Ovary (tissue), 10 donors: ENCODE measurements at places on chromosomes 13 and 19. TPM values are rescaled to one million over a fixed set of nuclear protein-coding genes. Genes with fewer than 3 reads are reported as not detected.

The SBK2 gene
- 0.20 TPM for total RNA-seq

DNA sequence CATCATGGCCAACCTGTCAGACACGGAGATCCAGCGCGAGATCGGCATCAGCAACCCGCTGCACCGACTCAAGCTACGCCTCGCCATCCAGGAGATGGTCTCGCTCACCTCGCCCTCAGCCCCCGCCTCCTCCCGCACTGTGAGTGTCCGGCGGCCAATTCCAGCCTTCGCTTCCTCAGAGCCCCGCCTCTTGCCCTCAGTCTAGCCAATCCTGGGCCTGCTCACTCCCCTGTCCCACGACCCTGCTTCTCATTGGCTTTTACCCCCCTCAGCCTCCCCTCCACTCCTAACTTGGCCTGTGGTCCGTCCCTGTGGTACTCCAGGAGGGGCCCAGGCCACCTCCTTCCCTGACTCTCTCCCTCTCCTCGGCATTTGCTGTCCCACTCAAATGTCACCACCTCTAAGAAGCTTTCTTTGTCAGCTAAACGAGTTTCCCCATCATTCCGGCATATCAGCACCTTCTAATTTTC lies 12.3 kb downstream of the HRC start:
- peak; percentile 64 for DNase-seq

DNA sequence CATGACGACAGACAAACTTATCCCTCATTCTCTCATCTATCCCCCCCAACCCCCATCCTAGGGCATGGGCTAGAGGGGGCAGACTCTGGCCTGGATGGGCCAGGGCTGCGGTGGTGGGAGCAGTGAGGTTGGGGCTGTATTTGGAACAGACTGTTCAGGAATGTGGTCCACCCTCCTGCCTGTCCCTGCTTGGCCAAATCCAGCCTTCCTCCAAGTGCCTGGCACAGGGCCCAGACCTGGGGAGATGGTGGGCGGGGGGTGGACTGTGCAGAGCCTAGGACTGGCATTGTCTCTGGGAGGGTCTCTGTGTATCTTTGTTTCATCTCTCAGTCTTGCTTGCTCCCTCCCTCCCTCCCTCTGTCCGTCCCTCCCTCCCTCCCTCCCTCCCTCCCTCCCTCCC lies 14.2 kb downstream of the EGLN2 start:
- DNase-seq: peak; percentile 68

DNA sequence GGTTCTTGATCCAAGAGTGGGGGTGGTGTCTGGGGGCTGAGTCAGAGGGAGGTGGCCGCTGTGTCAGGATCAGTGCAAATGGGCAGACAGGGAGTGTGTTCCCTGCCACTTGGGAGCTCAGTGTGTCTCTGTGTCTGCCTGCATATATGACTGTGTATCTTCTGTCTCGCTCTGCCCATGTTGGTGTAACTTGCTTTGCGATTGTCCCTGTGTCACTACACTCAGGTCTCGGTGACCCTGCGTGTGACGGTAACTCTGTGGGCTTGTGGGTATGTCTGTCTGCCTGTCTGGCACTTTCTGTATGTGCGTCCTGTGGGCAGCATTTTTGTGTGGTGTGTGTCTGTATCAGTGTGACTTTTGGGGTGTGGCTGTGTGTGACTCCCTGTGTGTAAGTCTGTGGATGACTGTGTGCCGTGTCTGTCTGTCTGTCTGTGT lies 8.2 kb upstream of the ERFL start:
- no peak for DNase-seq

The CEACAM16 gene
- not detected for total RNA-seq

- DNase-seq: no peak
Measured at GRCh38 chr13:45850027-45850613, 1.4 kb downstream of the SIAH3 start.

DNA sequence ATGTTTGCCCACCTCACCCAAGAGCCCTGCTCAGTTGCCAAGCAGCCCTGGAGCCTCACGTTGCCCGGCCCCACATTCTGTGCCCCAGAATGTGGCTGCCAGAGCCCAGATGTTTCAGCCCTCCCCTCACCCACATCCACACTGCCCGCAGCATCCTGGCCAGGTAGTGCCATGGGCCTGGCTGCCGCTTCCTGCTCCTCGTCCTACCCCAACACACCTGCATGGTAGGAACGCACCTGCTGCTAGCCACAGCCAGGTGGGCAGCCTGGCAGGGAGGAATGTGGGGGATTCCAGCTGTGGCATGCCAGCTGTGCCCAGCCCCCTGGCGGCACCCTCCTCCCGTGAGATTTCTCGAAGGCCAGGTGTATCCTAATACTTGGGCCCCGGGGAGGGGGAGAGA lies 7.5 kb upstream of the NFIX start:
- no peak for DNase-seq

The TMEM59L gene
- total RNA-seq: not detected

GRCh38 chr13:47564041-47564440 lies 437.0 kb downstream of the SUCLA2 start:
- DNase-seq: no peak

The LGALS4 gene
- 7.4 TPM for total RNA-seq

The LRRC25 gene
- 4.4 TPM for total RNA-seq

DNA sequence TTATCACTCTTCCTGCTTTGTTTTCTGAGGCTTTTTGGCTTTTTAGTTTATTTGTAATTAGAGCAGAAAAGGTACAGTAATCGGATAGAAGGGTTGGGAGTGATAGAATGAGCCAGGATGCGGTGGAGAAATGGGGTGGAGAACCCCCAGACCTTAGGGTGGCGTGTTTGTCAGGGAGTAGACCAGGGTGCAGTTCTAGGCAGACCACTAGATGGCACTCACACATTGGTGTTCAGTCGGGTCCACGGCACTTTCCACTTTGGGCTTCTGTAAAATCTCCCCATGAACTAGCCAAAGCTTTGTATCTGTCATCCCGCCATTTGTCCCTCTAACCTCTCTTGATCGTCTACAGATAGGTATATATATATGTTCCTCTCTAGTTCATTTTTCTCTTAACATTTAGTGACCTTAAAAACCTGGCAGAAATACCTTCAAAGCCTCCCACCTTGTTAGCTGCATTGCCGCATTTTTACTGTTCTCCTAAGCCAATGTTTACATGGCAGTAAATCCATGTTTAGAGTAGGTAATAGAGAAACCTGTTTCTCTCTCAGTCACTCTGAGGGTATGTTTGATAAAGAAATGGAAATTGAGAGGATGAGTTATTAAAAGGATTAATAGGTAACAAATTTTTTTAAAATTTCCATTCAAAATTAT lies 154.9 kb downstream of the TM9SF2 start:
- peak; percentile 75 for DNase-seq

DNA sequence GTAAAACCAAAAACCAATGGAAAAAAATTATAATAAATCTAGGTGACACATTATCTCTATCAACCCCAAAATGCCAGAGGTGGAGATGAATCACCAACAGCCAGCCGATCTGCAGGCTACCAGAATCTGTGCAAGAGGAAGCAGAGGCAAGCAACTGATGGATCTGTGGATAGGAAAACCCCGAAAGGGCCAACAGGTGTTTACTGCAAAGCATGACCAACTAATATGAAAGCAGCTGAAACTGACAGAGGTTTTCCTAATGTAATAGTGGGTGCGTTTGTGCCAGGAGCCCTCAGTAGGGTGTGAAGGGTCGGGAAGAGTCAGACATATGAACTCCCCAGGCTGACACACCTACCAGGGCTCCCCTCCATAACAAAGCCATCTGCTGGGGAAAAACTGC lies 554.6 kb downstream of the RFC3 start:
- DNase-seq: no peak

- DNase-seq: no peak
Measured at GRCh38 chr13:33879118-33879517, 61.2 kb downstream of the RFC3 start.

DNA sequence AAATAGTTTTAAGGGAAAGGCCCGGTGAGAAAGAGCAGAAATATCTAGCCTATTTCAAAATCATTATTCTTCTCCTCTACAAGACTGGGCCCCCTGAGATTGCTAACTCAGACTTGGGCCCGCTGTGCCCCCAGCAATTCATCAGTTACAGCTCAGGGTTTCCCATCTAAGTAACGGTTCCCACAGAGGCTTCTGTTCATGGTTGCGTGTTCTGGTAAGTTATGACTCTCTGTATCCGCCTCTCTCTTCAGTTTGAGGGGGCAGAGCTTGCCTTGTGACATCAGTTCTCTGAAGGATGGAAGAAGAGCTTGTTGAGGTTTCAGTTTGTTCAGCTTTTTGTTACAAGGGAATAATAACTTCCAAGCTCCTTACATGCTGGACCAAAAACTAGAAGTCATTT lies 11.6 kb downstream of the ZNF57 start:
- no peak for DNase-seq

DNA sequence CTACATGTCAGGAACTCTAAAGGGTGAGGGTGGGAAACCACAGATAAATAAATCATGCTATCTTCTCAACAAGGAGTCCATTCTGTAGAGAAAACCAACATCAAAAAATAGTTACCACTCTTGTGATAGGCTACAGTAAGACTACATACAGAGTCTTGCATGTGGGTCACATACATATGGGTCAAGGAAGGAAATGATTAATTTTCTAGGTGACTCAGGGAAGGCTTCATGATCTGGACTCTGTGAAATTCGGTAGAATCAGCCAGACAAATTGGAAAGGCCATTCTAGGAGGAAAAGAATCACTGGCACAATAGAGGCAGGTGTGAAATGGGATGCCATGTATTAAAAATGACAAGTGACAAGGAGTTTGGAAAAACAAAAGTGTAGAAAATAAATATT lies 638.9 kb downstream of the LIG4 start:
- DNase-seq: no peak

DNA sequence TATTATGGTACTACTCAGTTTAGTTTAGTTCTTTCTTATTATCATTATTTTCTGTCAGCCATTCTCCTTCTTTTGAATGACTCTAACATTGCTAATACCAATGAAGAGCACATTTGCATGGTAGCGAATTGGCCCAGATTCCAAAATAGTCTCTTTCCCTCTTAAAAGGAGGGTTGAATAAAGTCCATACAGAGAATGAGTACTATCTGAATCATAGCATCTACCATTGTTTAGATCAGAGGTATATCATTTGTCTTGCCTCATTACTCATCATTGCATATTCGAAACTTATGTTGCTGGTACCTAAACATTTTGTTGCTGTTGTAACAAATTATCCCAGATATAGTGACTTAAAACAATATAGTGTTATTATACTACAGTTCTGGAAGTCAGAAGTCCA lies 1235.3 kb upstream of the ATXN8OS start:
- DNase-seq: no peak

The NBEA gene
- total RNA-seq: 16.9 TPM

The CGB2 gene
- not detected for total RNA-seq

DNA sequence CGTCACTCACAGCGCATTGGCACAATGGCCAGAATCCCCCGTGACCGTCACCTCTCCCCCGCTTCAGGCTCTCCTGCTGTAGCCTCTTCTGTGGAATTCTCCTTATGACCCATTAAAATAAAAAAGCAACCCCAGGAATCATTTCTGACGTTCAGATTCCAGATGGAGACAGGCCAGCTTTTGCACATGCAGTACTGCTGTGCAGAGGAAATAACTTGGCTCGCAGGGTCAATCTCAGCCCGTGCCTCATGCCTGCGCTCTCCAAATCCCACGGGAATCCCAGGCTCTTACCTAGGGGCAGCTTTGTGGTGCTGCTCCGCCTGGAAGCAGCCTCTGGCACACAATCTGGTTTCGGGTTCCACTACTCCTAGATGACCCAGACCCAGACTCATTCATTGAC lies 32.7 kb upstream of the SOX1 start:
- no peak for DNase-seq

The CYP2A7 gene
- total RNA-seq: 0.45 TPM

The USPL1 gene
- 22.0 TPM for total RNA-seq

The POSTN gene
- total RNA-seq: 11.0 TPM

GRCh38 chr13:50643060-50643459 lies 200.4 kb downstream of the DLEU7 start:
- no peak for DNase-seq
